ENCODE measurements at places on chromosomes 3 and 15.
A peak's percentile ranks its signal among the peaks of the same experiment; 100 is the strongest.

DNA sequence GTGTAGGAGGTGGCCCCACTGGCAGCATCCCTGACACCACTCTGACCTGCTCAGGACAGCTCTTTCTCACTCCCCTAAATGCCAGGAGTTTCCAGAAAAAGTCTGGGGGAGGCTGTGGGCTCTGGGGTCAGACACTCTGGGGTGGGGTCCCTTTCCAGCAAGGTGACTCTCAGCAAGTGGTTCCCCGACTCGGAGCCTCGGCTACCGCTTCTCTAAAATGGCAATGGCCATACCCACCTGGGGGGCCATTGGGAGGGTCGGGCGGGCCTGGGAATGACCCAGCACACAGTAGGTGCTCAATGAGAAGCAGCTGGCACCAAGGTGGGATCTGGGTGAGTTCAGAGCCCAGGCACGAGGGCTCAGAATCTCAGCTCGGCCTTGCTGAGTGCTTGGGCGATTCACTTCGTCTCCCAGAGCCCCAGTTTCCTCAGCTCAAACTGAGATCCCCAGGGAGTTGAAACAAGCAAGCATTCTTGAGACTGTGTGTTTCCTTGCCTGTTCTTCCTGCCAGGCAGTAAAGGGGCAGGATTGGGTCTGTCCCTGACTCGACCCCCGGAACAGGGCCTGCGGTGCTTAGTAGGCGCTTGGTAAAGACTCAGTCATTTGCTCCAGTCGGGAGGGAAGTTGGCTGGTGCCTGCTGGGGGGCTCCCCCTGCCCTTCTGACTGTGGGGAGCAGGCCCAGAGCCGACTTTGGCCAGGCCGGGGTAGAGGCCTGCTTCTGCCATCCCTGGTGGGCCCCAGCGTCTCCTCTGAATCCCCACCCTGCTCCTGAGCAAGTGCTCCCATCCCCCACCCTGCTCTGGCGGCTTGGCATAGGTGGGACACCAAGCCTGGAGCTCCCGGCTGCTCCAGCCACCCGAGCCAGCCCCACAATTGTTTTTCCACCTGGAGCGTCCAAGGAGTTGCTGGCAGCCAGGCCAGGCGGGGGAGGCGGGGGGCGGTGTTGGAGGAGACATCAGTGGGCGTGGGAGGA lies 32.9 kb upstream of the FBLN2 start:
- DNase-seq = no peak

GRCh38 chr3:171506743-171507319 lies 46.6 kb upstream of the TNIK start:
- DNase-seq = no peak

GRCh38 chr3:53142986-53143385 lies 12.8 kb upstream of the RFT1 start:
- DNase-seq = no peak

DNA sequence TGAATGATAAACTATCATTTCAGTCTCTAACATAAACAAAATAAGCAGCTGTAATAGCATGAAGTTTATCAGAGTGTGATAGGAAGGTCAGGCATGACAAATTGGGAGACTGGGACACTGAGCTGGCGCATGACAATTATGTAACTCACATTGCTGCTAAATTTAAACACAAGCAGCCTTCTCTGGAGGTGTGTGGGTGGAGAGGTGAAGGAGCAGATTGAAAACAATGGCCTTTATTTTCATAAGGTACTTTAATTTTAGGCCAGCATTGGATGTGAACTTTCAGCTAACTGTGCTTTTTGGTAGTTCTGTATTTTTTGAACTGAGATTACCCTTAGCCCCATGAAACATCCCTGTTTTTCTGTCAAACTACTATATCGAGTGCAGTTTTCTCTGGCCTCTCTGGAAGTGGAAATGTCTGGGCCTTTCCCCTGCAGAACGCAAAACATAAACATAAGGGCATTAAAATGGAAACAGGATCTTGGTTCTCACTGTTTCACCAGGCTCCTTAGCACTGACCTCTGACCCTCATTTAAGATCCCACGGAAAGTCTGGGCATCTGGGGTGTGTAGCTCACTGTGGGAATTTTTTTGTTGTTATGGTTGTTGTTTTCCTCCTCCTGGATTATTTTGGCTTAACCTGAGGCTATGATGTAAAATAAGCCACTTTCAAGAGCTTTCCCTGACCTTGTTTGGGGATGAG lies 160.1 kb upstream of the DPH6 start:
- no peak for DNase-seq

- no peak for DNase-seq
These were observed 3.9 kb downstream of the RPL35A start for GRCh38 chr3:197953881-197954280.

- no peak for DNase-seq
These were observed 15.5 kb upstream of the GATM start for GRCh38 chr15:45393851-45394250.

- DNase-seq = no peak
These were observed 382.5 kb downstream of the NLGN1 start for GRCh38 chr3:173780067-173780466.

DNA sequence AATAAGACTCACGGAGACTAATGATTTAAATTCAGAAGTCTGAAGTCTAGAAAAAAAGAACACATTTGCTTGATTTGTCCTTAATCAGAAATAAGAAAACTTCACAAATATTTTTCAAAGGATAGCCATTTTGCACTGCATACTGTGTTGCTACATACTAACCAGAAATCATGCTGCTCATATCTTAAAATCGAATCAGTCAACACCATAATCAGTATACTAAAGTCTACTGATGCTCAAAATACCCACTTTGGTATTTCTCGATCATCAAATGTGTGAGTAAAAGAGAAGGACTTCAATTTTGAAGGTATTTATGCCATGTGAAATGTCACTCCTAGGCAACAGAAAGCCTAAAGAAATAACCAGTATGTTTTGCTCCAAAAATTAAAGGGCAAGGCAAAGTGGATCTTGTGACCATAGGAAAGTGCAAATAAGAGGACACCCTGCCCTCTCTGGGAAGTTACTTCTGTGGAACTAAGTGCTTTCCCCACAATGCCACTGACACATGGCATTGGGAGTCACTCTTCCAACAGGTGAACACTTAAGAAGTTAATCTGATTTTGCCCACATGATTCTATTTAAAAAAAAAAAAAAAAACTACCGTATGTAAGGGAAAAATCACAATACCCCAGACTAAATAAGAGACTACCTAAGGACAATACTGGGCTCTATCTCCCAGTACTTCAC lies 2.7 kb downstream of the LRIG1 start:
- no peak for DNase-seq

DNA sequence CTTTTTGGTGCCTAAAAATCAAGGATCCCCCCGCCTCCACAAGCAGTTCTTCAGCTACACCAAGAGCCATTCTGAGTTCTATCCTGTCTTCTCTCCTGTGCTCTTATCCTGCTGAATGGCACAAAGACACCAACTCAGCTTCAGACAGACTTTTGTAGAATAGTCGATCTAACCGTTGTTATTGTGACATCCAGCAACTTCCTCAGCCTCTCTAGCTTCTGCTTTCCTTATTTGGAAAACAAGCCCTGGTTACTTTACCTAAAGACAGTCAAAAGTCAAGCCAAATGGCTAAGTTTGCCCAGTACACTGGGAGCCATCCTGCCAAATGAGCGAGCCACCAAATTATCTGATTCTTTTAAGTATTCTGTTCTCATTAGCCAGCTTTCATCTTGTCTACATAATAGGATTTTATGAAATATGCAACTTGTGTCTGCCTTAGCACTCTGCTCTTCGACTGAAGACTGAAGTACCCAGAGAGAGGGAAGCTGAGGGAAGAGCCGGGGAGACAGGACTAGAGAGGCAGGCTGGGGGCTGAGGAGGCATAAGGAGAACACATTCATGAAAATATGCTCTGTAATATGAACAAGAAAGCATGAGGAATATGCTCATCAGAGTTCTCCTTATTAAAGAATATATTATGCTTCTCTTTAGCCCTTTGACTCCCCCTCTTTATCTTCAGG lies 35.1 kb downstream of the LYZL4 start:
- DNase-seq = no peak

DNA sequence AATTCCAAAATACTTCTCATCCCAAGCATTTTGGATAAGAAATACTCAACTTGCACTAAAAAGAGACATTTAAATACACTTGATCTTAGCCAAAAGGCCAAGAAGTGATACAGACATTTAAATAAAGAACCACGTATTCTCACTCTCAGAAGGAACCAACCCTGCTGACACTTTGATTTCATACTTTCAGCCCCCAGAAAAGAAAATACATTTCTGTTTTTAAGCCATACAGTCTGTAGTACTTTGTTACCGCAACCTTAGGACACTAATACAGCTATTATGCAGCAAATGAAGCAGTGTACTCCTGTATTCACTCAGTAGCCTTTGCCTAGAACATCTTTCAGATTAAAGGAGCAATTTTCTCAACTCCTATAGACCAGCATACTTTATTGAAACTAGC lies 86.7 kb downstream of the TBC1D5 start:
- no peak for DNase-seq

- no peak for DNase-seq
These were observed 46.7 kb upstream of the PLAAT1 start for GRCh38 chr3:193194371-193194770.

DNA sequence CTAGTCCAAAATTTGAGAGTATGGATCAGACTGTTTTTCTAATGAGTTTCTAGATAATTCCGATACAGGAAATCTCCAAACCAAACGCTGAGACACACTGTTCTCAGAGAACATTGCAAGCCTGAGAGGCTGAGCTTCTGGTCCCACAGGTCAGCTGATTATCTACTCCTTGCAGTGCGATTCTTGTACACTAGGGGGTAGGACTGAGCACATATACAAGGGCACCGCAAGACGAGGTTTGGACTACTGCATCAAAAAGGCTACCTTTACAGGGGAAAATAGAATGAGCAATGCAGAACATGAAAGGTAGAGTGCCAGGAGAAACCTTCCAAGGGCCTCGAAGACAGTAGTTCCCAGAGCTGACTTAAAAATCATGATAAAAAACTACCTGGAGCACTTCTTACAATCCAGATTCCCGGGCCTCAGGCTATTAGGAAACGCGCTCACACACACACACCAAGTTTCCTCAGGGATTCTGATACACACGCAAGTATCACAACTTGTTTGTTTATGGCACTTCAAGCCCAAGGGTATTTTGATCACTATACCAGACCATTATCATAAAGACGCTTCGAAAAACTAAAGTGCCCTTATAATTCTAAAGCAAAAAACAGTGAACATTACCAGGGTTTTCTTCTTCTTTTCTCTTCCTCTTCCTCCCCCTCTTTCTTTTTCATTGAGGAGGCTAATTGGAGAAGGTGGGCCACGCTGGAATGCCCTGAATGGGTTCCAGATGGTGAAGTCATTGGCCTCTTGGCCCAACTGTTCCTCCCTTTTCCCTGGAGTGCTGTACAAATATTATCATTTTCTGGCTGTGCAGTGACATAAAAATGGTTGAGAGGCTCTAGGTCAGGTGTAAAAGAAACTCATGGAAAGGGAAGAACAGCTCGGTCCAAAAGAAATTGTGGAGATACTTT lies 61.8 kb downstream of the SLC12A8 start:
- peak; percentile 6 for DNase-seq

DNA sequence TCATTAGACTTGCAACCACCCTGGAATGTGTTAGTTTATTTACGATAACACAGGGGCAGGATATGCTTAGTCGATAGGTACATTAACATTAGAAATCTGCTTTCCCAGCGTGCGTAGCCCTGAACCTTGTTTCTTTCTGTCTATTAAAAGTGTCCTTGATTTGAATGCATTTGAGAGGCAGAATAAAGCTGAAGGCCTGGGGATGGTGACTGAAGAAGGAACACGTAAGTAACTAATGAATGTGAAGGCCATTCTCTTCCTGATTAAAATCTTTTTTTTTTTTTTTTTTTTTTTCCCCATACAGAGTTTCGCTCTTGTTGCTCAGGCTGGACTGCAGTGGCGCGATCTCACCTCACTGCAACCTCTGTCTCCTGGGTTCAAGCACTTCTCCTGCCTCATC lies 142.8 kb upstream of the CHRM5 start:
- no peak for DNase-seq

DNA sequence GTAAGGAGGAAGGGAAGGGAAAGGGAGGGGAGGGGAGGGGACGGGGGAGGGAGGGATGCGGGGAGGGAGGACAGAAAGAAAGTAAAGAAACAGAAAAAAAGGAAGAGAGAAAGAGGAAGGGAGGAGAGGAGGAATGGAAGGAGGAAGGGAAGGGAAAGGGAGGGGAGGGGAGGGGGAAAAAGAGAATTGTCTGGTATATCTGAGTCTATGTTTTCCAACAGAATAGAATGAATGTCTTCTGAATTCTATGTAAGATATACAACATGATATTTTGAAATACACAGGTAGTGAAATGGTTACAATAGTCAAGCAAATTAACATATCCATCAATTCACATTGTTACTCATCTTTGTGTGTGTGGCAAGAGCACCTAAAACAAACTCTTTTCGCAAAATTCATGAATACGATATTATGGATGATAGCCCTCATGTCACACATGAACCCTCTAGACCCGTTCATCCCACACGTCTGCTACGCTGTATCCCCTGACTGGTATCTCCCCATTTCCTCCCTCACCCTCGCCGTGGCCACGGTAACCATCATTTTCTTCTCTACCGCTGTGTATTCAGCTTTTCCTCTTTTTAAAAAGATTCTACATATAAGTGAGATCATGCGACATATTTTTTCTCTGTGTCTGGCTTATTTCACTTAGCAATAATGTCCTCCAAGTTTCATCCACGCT lies 168.9 kb downstream of the XXYLT1 start:
- no peak for DNase-seq

GRCh38 chr3:73481888-73482287 lies 142.9 kb downstream of the PDZRN3 start:
- no peak for DNase-seq

DNA sequence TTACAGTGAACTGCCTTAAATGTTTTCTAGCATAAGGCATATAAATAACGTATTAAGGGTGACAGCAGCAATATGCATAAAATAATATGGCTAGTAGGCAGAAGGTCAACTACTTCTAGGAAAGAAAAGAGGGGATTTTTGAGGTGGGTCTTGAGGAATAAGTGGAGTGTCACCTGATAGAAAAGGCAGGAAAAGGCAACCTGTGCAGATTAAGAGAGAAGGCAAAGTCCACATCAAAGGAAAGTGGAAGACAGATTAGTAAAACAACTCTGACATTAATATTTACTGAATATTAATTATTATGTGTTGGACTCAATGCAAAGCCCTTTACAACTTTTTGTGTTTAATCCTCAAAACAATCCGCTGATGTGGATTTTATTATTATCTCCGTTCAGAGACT lies 2.8 kb downstream of the THOC7 start:
- no peak for DNase-seq

GRCh38 chr3:127673191-127674100 lies 694 bp downstream of the ABTB1 start:
- peak; percentile 26 for DNase-seq

- DNase-seq = no peak
These were observed 11.6 kb downstream of the TKT start for GRCh38 chr3:53244271-53244670.

DNA sequence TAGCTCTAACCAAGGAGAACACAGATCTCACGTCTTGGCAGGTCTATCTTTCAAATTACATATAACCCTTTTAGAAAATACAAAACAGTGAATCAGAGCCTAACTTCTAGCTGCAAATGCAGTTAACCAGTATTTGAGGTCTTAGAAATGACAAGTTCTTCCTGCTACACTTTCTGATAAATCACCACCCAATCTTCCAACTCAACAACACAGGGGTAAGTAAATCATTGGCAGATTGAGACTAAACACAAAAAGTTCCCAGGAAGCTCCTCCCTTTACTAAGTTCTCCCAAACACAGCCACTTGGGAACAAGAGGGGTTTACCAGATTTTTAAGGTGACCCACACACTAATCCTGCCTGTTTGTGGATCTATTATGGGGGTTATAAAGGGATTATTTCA lies at the start of gene A4GNT:
Gene A4GNT, minus strand, starts transcription at position 152 of the 400 bp plus-strand sequence. CDS start 1,134 bp downstream, outside the sequence.
- no peak for DNase-seq

Measured in NCI-H1105 treated with DMSO at 0.1 percent for 48 hours (cell line).